Frontal cortex (tissue), 4 donors: ENCODE measurements at places on chromosomes 13 and 19.

DNA sequence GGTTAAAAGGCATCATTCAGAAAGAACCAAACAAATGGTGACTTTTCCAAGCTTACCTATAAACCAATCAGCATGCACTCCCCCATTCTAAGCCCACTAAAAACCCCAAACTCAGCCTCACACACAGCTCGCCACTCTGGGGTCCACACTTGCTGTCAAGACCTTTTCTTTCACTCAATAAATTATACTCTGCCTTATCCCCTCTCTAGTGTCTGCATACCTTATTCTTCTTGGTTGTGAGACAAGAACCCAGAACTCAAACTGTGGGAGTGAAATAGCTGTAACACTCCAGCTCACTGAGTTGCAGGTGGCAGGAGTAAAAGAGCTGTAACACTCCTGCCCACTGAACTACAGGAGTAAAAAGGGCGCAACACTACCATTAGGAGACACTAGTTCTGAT, 559.0 kb downstream of the TBC1D4 start:
- no peak for DNase-seq

- DNase-seq, result no peak
Observed at GRCh38 chr13:23858546-23858945, 30.7 kb downstream of the MIPEP start.

GRCh38 chr13:47211106-47211505, 314.3 kb upstream of the HTR2A start:
- no peak for DNase-seq

- DNase-seq, result no peak
Observed at GRCh38 chr13:100650326-100650725, 24.3 kb downstream of the TMTC4 start.

DNA sequence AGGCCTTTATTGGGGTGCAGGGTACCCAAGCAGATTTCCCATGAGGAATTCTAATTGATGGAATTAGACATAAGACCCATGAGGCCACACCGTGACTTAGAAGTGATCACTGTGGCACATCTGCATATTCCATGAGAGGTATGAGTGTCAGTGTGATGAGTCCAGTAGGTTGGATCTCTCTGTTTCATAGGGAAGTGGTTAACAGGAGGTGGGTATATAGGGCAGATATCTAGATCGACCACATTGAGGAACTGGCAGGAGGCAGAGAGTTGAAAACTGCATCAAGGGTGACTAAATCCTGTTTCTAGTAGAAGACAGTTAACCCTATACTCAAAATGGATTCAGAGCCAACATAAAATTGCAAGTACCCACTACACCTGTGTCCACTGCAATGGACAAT, 68.6 kb upstream of the MIR17HG start:
- no peak for DNase-seq
